GF-D8 (cell line): ENCODE measurements at places on chromosomes 3 and 15.

- no peak for DNase-seq
Measured at GRCh38 chr3:127114337-127115070, 78.4 kb upstream of the PRR23E start.

DNA sequence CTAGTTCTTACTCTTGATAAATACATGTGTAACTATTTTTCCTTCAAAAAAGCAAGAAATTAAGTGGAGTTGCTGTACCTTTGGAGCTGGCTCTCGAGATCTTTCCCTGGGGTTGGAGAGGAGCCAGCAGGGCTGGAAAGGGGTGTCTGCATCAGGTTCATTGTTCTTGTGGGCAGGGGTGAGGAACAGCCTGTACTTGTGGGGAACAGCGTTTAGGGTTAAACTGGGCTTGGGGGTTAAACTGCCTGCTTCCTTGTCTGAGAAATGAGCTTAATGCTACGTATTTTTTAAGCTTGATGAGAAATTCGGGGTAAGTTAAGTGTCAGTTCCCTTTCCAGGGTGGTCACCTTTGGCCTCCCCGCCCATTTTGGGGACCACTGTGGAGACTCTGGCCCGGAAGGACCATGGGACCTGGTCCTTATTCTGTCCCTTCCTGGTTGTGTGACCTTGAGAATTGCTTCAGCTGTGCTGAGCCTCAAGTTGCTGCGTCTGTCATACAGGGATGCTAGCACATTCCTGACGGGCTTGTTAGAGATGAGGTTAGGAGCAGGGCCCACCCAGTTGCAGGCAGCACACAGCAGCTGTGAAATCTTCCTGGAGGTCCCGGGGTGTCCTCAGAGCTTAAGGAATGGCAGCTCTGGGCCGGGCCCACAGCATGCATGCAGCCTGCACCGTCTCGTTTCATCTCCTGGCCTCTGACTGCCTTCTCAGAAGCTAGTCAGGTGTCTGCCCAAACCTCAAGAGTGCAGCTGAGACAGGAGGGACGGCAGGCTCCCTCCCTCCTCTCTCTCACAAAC is 11.6 kb downstream of the H1-8 start:
- DNase-seq, result no peak

GRCh38 chr3:120344349-120344748 is 4.8 kb downstream of the LRRC58 start:
- no peak for DNase-seq

DNA sequence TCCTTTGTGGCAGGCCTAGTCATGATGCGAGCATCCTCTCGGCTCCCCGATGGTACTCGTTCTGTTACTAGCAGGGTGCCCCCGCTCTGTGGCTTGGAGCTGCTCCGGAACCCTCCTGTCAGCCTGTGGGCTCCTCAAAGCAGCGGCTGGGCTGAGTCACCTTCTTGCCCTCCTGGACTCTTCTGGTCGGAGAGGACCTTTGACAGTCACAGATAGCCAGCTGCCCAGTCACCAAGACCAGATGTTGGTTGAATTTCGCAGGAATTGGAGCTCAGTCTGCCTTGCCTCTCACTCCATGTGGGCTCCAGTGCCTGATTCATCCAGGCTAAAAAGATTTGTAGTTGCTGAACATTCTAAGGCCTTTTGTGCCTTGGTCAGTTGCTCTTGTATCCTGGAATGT is 94.5 kb downstream of the CHCHD6 start:
- DNase-seq, result no peak

- no peak for DNase-seq
Measured at GRCh38 chr3:141368062-141368924, at the start of gene ZBTB38. TSS of gene ZBTB38 (plus strand) at chr3:141368504. CDS start at chr3:141442389, 73,885 bp downstream.

DNA sequence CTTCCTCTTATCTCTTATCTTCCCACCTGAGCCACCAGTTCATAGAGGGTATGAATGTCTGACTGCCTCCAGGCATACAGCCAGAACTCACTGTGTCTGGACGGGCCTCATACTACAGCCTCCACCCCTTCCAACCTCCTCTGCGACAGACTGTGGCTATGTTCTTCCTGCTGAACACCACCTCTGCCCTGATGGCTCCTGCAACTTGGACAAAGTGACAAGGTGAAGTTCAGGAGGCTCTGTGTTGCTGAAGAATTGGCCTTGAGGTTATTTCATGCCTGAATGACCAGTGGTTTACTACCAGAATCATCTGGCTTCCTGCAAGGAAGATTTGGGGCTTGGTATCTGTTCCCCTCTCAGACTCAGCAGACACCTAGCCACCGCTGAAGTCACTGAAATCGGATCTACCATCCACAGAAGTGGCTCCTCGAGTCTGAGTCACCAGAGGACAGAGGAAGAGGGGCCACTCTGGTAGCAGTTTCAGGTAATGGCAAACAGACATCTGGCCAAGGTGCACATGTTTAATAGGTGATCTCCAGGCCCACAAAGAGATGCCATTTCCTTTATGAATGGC is 14.2 kb upstream of the ULK3 start:
- DNase-seq, result no peak

GRCh38 chr3:138594935-138595610 is 1.0 kb upstream of the CEP70 start:
- DNase-seq, result no peak

DNA sequence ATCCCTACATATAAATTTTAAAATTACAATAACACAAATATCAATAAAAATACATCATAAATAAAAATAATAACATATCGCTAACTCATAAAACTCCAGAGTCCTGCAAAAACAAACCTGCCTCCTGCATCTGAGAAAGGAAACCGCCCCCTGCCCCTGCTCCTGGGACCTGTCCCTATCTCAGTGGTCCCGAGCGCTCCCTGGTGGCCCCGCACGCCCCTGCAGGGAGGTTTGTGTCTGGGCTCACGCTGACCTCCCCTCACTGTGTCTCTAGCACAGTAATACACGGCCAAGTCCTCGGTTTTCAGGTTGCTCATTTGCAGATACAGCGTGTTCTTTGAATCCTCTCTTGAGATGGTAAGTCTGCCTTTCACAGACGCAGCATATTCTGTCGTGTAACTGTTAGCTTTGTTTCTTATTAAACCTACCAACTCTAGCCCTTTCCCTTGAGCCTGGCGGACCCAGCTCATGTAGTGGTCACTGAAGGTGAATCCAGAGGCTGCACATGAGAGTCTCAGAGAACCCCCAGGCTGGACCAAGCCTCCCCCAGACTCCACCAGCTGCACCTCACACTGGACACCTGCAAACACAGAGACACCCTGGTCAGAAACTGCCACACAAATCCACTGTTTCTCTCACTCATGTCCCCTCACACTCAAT is 554.1 kb downstream of the GOLGA6L6 start:
- no peak for DNase-seq

DNA sequence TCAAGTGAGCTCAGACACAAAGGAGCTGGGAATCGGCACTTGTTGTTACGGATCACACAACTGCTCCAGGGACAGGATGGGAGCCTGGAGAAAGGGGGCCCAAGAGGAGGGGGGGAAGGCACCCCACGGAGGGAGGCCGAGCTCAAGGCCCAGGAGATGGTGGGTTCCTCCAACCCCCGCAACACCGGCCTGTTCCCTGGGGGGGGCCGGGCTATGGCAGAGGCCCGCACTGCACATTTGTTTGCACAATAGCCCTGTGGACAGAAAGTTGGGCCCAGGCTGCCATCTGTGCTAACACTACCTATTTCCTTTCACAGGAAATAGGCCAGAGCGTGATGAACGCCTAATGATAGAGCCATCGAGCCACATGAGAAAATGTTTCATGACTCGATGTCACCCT is 147.1 kb downstream of the NSMCE3 start:
- no peak for DNase-seq

DNA sequence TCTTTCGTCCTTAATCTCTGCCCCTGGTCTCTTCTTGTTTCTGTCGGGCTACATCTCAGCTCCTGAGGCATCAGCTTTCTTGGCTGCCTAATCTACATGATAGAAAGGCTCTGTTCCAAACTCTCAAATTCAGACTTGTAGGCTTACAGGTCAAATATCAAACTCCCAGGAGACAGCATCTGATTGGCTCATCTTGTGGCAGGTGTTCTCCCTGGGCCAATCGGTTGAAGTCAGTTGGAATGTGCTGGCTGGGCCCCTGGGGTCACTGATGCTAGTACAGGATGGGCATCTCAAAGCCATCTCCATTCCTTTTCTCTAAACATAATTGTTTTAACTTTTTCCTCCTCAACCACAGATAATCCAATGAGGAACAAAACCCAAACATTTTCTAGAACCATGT is 198.7 kb downstream of the CNTN3 start:
- no peak for DNase-seq

DNA sequence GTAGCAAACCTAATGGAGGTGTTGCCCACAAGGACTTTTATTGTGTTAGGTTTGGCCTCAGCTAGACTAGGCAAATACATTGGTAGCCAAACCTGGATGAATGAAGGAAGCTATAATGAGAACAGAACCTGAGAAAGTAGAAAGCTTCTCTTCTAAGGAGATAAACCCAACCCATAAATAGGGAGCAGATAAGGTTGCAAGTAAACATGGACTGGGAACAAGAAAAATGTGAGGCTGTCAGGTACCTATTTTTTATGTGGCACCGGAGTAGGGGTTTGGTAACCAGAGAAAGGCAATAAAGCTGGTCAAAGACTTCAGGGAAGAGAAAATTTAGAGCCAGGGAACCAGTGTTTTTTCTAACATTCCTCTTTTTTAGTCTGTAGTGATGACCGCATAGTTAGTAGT is 25.0 kb downstream of the ZNF654 start:
- DNase-seq, result no peak

- DNase-seq, result no peak
Measured at GRCh38 chr3:14441240-14441919, 39.0 kb downstream of the SLC6A6 start.

- DNase-seq, result no peak
Measured at GRCh38 chr3:30918761-30919160, 24.3 kb upstream of the GADL1 start.

DNA sequence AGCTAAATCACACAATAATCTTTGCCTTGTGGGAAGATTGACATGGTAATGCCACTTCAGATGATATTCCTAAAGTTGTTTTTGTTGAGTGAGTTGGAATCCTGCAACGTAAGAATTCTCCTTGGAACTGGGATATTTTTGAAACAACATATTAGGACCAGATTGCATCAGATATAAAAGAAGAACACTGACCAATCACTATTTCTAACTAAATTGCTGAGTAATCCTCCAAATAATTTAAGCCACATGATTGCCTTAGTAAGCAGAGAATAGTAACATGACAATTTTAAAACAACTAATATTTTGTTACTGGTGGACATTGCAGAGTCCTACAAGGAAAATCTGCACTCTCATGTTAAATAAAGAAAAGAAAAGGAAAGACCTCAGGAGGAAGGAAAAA is 353.9 kb upstream of the LMCD1 start:
- no peak for DNase-seq

GRCh38 chr15:25740383-25741255 is 122.5 kb downstream of the ATP10A start:
- no peak for DNase-seq

- no peak for DNase-seq
Measured at GRCh38 chr3:177642042-177642803, 444.9 kb upstream of the TBL1XR1 start.

GRCh38 chr15:53576841-53577240 is 182.6 kb downstream of the WDR72 start:
- no peak for DNase-seq
